Right atrium auricular region (tissue), 2 donors: ENCODE measurements at places on chromosomes 3 and 15. TPM values are rescaled to one million over a fixed set of nuclear protein-coding genes. Genes with fewer than 3 reads are reported as not detected.

- DNase-seq, result no peak
Measured at GRCh38 chr15:100723315-100723801, 121.0 kb downstream of the ASB7 start.

DNA sequence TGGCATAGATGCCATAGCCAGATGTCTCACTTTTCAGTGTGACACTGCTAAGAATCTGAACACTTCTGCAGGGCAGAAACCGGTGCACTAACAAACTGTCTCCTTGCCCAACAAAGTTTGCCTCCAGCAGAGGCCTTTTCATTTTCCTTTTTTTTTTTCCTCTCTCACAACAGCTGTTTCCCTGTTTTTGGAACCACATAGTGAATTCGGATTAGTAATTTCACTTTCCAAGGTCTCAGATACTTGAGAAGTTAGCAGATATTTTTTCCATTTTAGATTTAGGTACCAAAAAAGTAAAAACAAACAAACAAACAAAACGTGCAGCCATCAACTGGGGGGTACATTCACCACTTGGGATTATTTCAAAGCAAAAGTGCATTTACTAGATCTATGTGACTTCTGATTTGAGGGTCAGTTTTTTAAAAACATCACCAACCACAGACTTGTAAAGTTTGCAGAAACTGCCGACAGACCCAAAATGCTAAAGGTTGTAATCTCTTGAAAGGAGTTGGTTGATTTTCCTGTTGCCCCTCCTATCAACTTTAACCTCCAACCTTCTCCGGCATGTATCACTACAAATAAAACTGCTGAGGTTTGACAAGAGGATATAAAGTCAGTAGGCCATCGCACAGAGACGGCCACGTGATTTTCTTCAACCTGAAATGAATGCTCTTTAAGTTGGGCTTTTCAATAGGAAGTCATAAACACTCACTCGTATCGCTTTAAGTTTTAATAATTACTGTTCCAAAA lies 169.1 kb downstream of the CDIN1 start:
- no peak for DNase-seq

DNA sequence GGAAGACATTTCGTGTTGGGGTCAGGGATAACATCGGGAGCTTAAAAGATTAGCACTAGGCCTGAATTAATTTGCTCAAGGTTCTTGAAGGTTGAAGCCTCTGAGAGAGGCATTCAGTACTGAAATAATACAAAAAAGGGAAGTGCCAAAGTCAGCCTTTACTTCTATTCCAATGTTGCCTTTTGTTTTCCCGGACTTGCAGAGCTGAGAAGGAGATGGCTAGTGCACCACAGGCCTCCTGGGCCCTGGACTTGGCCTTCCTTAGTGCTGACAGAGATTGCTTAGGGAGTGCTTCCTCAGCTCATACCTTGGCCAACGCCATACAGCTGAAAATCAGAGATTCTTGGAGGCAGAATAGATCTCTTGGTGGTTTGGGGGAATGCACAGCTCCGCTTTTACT lies 333.6 kb upstream of the TBL1XR1 start:
- no peak for DNase-seq

- DNase-seq, result no peak
Measured at GRCh38 chr3:98846101-98846500, 55.4 kb downstream of the DCBLD2 start.

DNA sequence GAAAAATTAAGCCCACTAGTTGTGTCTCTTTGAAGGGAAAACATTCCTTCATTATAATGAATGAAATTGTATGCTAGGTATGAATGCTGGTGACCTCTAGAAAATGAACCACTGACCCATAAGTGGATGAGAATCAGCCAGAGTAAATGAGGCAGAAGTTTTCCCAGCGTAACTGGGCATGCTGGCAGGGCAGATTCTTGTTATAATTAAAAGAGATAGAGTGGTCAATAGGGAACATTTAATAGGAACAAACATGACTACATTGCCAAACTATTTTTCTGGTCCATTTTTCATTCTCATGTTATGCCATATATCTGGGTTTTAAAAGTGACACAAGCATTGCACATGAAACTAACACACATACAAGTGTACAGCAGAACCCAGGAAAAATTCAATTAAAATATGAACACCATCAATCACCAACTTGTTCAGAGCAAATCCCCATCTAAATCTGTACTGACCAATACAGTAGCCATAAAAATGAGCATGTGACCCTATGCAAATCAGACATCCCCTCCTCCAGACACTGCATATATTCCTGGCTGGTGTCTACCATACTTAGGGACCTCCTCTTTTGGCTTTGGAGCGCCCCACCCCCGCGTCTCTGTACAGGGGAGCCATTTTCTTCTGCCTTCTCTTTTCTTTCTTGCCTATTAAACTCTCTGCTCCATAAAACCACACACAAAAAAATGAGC lies 4.0 kb downstream of the CLRN1 start:
- DNase-seq, result no peak

The STT3B gene
- total RNA-seq, result 78.0 TPM

The PIF1 gene
- 0.56 TPM for total RNA-seq

The CAPN3 gene
- total RNA-seq, result 5.3 TPM

The ANKDD1A gene
- 0.96 TPM for total RNA-seq

The TTLL13 gene
- total RNA-seq, result not detected
